Activated CD4-positive, CD25-positive, alpha-beta regulatory T cell treated with anti-CD3 and anti-CD28 coated beads, Interleukin-2, amount 50 U/mL, for 72 hours (primary cell): ENCODE measurements at places on chromosomes 4 and X.

GRCh38 chr4:87060957-87061356 is 126.1 kb downstream of the AFF1 start:
- DNase-seq = no peak

DNA sequence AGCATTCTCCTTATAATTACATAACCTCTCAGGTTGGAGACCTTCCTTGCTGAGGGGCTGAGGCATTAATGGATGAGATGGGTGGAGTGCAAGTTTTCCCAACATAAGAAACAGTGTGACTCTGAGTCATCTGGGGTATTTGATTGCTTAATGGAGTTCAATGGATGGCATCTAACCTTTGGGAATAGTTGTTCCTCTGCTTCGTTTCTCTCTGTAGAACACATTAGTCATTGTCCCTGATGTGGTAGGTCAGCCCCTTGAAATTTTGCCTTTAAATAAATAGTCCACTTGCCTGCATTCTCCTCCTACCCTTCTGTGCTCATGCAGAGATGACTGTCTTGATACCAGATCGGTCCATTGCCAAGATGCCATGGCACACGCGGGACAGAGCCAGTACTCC is 38.6 kb downstream of the SLITRK2 start:
- no peak for DNase-seq

- DNase-seq = no peak
Observed at GRCh38 chr4:3358656-3359055, 65.8 kb downstream of the RGS12 start.

GRCh38 chr4:16488084-16488483 is 261.8 kb upstream of the TAPT1 start:
- DNase-seq = no peak

DNA sequence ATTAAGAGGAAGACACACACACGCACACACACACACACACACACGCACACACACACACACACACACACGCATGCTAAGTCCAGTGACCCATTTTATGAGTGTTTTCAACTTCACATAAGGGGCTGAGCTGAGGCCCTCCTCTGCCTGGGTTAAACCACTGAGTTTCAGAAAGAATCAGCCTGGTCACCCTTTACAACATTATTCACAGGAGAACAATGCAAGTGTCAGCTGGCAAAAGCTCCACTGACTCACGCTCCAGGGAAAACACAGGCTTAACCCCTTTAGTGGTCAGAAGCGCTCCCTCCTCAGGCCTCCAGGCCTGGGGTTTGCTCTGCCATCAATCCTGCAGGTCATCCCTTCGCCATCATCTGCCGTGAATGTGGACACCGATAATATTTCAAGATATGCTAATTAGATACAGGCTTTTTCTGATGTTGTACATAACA is 46.9 kb downstream of the ACOX3 start:
- DNase-seq = no peak

GRCh38 chr4:40723728-40724127 is 26.0 kb upstream of the NSUN7 start:
- DNase-seq = no peak

- DNase-seq = no peak
Observed at GRCh38 chrX:2401590-2402360, 99.0 kb downstream of the DHRSX start.

DNA sequence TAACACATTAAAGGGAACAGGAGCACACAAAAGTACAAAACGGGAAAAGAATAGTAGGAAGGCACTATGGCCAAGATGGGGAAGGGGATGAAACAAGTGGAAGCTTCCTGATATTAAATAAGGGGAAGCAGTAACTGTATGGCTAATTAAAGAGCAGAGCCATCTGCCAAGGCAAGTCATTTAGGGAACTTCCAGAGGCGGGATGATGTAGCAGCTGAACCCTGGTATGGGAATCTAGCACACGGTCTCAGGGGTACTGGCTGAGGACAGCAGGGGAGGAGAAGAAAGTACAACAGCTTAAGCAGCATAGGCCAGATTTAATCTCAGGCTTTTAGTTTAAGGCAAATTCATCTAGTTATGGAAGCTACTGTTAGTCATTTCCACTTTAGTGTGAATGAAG is 59.1 kb downstream of the IGFBP7 start:
- DNase-seq = no peak

DNA sequence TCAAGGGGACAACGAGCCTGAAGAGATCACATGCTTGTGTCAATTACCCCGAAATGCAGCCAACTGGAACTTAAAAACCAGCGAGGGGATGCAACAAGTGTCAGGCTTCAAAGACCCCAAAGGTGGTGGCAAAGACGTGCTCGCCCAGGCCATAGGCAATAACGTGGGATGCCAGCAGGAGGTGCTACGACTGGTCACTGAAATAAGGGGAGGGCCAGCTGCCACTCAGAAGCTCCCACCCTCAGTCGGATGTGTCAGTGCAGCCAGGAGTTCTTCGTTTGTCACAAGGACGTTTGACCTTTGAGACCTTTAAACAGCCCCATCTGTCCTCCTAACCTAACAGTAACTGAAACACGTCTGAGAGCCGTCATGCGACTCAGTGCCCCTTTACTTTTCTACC is 556.8 kb upstream of the PCDH10 start:
- no peak for DNase-seq

DNA sequence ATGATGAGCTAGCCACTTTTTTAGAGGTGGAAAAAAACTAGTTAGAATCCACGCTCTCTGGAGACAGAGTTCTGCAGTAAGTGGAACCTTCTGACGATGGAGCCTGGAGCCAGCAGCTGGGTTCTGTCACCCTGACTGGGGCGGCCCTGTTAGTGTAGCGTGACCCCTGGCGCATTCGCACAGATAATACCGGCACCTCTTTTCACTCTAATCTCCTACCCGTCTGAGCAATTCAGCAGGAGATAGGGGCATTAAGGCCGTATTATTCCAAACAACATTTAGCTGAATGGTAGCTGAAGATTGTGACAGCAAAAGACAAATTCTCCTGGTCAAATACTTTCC is 292.6 kb downstream of the FBXO8 start:
- no peak for DNase-seq

GRCh38 chrX:9988762-9989161 is 21.6 kb downstream of the CLDN34 start:
- no peak for DNase-seq

DNA sequence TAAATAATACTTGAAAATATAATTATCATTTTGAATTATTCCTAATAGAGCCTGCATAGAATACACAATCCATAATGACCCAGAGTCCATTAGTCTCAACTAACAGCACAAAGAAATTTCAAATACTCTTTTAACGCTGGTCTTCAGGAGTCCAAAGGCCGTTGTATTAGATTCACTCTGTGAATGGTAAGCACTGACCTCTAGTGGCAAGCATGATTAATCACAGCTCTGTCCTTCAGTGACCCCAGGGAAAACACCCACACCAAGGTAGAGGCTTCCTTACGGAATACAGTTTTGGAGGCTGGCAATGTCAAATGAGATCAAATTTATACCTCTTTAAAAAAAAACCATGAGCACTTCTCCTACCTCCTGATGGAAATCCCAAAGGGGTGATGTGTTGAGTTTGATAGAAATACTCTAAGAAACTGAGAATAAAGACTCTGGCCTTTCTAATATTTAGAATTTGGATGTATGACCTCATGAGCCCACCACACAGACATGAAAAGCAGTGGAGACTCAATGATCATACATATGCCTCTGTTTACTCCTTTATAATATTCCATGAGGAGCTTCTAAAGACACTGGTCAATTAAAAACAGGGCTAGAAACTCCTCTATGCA is 147.2 kb upstream of the DKK2 start:
- DNase-seq = no peak

- no peak for DNase-seq
Observed at GRCh38 chr4:75880278-75880677, 22.0 kb downstream of the PPEF2 start.

GRCh38 chr4:73142995-73143547 is 73.6 kb upstream of the COX18 start:
- DNase-seq = no peak

DNA sequence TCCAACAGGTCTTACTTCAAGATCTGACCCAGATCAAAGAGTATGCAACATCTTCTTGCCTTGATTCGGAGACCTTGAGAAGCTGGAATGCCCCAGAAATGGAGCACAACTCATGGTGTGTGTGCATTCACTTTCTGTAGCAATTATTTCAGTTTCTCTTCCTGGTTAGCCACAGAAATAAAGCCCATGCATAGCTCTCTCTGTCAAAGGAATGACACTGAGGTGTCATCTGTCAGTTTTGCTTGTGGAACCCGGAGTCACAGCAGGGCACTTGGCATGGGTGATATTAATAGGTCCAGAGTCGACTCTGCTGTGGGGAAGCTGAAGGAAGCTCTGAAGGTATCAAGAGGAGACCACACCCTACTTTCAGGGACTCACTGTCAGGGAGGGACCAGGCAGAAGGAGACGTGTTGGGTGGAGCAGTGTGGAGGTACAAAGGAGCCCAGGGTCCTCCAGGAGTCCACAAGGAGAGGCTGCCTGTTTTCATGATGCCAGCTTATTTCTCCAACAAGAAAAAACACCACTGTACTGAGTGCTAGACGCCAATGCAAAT is 10.7 kb downstream of the CLNK start:
- no peak for DNase-seq

- DNase-seq = no peak
Observed at GRCh38 chrX:2697741-2698299, 6.7 kb downstream of the CD99 start.

DNA sequence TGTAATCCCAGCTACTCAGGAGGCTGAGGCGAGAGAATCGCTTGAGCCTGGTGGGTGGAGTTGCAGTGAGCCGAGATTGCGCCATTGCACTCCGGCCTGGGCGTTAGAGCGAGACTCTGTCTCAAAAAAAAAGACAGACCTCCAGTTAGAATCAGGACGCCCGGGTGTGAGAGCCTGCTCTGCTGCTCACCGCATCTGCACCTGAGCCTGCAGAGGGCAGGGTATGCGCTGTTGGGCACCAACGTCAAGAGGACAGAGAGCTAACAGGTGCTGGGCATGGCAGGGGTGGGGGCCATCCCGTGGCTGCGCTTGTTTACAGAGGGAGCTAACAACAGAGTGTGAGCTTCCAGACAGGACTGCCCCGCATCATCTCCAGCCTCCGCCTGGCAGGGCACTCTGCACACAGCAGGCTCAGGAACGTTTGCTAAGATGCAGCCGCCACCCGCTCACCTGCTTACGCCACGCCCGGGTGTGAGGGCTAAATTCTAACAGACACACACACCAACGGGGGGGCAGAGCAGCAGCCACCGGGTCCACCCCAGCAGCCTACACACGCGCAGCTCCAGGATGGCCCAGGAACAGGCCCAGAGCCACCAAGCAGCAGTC is 50.0 kb upstream of the CPLX1 start:
- DNase-seq = no peak

GRCh38 chr4:168722391-168722790 is 225.5 kb downstream of the PALLD start:
- no peak for DNase-seq

DNA sequence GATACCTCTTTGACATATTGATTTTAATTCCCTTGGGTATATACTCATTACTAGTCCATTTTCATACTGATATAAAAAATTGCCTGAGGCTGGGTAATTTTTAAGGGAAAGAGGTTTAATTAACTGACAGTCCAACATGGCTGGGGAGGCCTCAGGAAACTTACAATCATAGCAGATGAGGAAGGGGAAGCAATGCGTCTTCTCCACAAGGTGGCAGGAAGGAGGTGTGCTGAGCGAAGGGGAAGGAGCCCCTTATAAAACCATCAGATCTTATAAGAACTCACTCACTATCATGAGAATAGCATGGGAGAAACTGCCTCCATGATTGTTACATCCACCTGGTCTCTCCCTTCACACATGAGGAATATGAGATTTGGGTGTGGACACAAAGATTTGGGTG is 42.4 kb downstream of the MSX1 start:
- DNase-seq = no peak

DNA sequence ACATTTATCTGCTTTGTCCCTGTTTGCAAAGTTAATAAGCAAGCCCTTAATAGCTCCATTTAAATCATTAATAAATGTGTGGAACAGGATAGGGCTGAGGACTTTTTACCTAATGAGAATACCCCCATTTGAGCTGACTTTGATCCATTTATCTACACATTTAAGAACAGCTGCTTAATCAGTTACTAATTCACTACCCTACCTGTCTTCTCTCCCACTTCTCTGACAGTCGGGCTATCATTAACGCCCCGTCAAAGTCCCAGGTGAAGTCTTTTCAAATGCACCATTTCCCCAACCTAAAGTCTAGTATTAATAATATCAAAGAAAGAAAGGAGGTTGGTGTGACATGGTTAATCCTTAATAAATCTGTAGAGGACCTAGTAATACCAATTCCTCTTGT is 57.2 kb upstream of the NAP1L5 start:
- no peak for DNase-seq

DNA sequence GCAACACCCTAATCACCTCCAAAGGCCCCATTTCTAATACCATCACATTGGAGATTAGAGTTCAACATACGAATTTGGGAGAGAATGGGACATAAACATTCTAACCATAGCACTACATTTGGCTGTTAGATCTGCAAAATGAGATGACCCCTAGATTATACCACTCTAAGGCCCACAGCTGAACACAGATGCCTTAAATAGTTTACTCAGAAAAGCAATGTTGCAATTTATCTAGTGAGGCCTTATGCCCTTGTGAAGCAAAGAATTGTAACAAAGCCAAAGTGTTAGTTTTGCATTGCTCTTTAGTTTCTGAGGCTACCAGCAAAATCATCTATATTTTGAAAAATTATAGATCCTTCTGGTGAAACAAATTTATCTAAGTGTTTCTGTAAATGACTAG is 31.6 kb upstream of the ARHGEF6 start:
- no peak for DNase-seq

GRCh38 chr4:177596035-177596434 is 153.8 kb upstream of the AGA start:
- no peak for DNase-seq

GRCh38 chrX:55787063-55787462 is 69.5 kb downstream of the RRAGB start:
- no peak for DNase-seq

DNA sequence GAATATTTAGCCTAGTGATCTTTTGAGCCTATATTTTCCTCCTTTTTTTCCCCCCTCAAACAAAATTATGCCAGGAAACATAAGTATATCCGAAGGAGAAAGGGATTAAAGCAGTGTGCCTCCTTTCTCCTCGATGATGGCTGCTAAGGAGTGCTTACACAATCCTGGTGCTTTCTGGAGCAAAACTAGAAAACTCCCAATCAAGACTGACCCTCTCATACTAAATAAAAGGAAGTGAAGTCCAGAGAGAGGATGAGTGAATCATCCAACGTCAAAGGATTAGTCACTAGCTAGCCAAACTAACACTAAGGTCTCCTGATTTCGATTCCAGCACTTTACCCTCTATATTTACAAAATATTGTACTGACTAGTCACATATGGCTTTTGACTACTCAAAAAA is 146.8 kb downstream of the PPP3CA start:
- no peak for DNase-seq

DNA sequence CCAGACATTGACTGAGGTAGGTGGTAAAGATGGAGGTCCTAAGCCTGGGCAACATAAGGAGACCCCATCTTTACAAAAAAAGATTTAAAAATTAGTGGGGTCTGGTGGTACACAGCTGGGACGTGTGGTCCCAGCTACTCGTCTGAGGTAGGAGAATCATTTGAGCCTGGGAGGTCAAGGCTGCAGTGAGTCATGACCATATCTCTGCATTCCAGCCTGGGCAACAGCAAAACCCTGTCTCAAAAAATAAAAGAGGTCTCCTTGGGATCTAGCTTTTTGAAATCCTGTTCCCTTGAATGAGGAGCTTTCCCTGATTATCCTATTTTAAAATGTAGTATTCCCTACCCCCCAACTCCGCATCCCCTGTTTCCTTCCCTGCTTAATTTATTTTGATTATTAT is 78.7 kb upstream of the OGT start:
- DNase-seq = no peak
